ENCODE measurements at places on chromosomes 12 and 14.
A peak's percentile ranks its signal among the peaks of the same experiment; 100 is the strongest.

DNA sequence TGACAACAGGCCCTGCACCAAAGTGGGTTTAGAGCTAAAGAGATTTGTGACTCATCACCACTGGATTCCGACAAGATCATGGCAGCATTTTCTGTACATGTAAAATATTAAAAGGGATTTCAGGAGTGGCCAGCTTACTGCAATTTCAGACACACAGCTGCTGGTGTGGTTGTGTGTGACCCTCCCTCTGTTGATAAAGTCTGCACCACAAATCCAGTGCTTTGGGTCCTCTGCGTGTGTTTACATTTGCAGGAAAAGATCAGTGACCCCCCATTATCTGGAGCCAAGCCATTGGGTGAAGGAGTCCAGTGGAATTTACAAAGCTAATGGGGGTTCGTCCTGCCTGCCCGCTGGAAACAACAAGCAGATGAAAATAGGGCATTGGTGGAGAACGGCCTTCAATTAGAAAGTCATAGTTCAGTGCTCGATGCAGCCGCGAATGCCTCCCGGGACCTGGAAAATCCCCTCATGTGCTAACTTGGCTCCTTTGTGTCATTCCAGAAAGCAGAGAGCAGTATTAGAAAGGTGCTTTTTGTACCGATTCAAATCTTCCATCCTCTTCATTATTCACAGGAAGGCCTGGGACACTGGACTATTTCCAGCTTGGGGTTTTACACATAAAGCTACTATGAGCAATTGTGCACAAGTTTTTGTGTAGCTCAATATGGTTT lies 188.5 kb upstream of the TMEM132C start:
- no peak for DNase-seq

DNA sequence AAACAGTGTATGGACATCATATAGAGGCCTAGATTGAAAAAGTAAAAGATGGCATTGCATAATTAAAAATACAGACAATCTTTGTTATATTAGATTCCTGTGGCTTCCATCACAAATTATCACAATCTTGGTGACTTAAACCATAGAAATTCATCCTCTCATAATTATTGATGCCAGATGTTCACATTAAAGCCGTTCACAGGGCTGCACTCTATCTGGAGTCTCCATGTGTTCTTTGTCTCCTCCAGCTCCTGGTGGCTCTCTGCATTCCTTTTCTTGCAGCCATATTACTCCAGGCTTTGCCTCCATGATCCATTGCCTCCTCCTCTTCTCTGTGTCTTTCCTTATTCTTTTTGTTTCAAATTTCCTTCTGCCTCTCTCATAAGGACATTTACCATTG lies 875.7 kb upstream of the USP15 start:
- DNase-seq = no peak

DNA sequence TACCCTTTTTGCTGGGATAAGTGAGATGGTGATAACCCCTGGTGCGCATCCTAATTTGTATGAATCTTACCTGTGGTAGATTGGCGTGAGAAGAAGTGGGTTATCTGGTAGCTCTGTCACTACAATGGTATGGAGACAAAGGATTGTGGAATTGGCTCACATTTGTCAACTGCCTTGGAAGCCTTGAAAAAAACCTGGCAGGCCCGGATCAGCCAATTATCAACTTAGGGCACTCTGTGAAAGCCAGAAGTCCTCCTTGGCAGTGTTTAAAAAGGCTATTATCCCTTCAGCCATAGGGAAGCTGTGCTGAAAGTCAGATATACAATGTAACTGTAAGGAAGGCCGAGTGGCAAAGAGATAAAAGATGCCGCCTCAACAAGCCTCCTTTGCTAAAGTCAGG lies 56.5 kb downstream of the WASHC3 start:
- no peak for DNase-seq

- peak; percentile 55 for DNase-seq
Measured at GRCh38 chr14:77027538-77028383, 747 bp downstream of the IRF2BPL start.

- no peak for DNase-seq
Measured at GRCh38 chr12:61095111-61095510, 1165.1 kb upstream of the USP15 start.

DNA sequence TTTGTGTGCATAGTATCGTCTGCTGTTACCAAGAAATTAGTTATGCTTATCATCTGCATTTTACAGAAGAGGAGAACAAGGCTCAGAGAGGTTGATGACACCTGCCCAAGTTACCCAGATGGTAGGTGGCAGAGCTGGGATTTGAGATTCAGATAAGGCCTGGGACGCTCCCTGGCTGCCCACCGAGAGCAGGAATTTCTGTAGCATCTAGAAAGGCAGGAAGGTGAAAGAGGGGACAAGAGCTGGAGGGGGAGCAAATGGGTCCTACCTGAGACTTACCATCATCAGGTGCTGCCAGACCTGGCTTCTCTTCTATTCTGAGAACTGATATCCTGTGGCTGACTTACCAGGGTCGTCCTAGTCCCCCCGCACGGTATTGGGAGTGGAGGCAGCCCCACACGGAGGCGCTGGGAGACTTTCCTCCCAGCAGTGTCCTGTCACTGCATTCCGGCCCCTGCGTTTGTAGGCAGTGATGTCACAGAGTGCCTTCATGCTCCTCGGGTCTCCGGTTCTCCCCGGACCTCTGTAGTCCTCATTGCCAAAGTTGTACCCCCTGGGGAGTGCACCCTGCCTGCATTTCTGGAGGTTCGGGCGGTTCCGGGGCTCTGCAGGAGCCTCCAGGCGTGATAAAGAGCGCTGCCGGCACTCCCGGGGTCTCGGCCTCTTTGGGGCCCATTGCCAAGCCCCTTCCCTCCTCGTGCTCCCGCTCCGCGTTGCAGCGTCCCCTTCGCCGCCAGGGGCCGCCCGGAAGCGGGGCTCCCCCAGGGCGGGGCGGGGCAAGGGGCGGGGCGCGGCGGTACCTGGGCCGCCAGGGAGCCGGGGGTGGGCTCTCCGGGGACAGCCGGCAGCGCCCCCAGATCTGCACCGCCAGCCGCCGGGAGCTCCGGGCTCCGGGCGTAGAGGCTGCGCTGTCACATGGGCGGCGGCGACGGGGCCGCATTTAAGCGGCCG lies at the start of gene CABP1:
CABP1 (plus strand) TSS at position 856 of the 951 bp plus-strand sequence; CDS start at position 916, 60 bp downstream.
- DNase-seq = no peak

GRCh38 chr14:54333511-54333910 lies 63.3 kb upstream of the CDKN3 start:
- no peak for DNase-seq

GRCh38 chr14:35297706-35298105 lies 5.5 kb downstream of the PSMA6 start:
- no peak for DNase-seq

- no peak for DNase-seq
Measured at GRCh38 chr14:78746086-78746595, 576.0 kb downstream of the NRXN3 start.

GRCh38 chr12:9643266-9643660 lies 26.2 kb upstream of the CLEC2D start:
- DNase-seq = no peak

GRCh38 chr12:70180130-70180529 lies 63.1 kb upstream of the CNOT2 start:
- DNase-seq = no peak

GRCh38 chr14:72613231-72613974 lies 280.5 kb downstream of the DPF3 start:
- peak; percentile 5 for DNase-seq

DNA sequence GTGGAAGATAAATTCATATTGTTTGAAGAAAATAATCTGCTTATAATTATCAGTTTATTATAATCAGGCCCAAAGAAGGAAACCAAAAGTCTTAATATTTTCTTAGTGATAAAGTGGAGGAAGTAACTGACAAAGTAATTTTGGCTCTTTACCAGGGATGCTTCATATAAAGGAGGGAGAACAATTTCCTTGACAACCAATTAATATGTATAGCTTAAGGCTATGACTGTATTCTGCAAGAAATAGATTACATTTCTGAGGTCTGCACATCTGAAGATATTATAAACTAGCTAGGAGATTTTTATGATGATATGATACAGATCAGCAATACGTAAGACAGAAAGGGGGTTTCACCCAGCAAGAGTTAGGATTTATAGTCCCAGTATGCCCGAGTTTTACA lies 90.8 kb downstream of the BICD1 start:
- no peak for DNase-seq

DNA sequence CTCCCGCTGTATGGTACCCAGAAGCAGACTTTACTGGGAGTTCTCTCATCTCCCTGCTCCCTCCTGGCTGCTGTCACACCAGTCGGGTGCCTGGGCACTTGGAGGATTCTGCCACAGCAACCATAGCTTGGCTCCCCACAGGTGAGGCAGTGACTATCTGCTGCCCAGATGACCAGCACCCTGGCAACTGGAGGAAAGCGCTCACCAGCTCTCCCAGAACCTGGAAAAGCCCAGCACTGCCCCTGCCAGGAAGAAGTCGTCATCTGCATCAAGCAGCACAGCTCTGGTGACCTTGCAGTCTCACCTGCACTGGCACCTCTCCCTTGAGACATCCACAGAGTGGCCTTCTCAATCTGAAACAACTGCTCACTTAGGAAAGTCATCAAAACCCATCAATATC lies 31.9 kb upstream of the TC2N start:
- DNase-seq = no peak

GRCh38 chr12:94957006-94957405 lies 46.5 kb downstream of the NDUFA12 start:
- no peak for DNase-seq

DNA sequence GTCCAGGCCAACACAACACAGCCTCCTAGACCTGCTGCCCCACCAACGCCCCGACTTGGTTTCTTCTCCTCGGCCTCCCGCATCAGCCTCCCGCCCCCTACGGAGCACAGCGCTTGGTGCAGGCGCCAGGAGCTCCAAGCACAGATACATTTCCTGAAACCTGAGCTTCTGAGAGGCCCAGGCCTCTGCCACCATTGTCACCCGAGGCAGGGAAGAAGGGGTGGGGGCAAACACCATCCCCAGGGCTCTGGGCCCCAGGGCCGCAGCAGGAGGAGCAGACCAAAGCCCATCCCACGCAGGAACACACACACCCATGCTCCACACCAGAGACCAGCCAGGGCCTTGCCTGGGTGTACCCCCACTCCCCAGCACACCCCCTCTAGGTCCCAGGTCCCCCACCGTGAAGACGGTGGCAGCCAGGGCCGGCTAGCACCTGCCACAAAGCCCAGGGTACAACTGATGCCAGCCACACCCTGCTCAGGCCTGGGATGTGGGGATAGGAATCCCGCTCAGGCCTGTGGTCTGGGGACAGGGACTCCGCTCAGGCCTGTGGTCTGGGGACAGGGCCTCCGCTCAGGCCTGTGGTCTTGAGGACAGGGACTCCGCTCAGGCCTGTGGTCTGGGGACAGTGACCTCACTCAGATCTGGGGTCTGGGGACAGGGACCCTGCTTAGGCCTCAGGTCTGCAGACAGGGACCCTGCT lies 5.4 kb downstream of the JAG2 start:
- no peak for DNase-seq

DNA sequence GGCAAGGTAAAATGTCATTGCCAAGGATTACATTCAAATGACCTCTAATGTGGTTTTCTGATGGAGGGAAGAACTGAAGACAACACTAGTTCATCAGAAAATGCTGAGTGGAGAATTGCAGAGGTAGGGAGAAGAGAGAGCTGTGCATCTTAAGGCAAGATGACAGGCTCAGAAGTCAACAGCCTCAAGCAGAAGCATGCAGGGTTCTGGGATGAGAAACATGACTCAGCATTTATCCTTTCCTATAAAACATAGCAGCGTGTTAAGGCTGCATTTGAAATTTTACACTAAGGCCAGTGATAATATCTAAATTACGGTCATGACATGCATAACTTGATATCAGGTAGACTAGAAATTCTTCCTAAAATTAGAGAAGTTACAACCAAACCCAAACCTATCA lies 53.7 kb upstream of the DYRK2 start:
- DNase-seq = no peak

DNA sequence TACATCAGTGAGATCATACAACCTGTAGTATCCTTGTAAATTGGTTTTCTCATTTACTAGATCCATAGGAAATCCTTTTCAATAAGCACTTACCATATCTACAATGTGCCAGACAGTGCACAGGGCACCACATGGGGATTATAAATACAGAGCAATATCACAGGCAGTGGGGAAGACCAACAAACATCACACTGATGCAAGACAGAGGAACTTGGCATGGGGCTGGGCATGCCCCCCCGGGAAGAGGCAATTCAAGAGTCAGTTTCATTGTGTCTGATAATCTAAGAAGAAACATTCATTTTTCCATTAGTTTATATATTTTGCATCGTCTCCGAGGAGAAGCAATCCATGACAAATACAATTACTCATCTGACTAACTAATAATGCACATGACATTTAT lies 16.2 kb downstream of the NT5DC3 start:
- no peak for DNase-seq

- DNase-seq = no peak
Measured at GRCh38 chr12:78870539-78870938, 6.0 kb downstream of the SYT1 start.

- no peak for DNase-seq
Measured at GRCh38 chr14:34937442-34937841, 45.4 kb upstream of the SRP54 start.

DNA sequence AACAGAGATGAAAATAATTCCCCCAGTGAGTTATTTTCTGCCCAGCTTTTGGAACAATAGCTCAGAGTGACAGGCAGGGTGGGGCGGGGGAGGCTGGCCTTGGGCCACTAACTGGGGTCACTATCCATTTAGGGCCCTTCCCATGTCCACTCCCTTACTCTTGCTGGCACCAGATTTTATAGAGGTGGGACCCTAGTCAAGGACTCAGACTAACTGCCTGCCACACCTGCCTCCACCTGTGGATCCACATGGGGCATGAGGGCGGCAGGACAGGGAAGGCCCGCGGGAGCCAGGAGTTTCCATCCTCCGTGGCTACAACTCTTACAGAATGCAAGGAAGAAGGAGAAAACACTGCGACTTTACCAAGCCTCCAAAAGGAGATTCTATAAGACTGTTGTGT lies 10.1 kb downstream of the VDR start:
- DNase-seq = no peak

DNA sequence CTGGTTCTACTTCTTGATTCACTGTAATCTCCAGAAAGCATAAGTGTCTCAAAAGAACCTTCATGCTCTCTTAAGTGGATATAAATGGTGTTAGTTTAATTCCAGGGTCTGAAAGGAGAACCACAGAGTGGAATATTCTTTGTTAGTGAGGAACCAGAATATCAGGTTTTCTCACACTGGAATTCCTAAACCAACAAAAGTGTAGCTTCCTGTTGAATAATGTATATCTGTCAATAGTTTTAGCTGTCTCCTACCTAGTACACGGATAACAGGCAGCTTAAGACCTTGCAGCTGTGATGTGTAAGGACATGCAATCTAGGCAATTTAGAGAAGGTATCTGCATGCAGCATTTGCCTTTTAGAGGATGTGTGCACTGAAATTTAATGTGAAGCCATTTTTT lies 24.0 kb downstream of the LRIG3 start:
- DNase-seq = no peak

DNA sequence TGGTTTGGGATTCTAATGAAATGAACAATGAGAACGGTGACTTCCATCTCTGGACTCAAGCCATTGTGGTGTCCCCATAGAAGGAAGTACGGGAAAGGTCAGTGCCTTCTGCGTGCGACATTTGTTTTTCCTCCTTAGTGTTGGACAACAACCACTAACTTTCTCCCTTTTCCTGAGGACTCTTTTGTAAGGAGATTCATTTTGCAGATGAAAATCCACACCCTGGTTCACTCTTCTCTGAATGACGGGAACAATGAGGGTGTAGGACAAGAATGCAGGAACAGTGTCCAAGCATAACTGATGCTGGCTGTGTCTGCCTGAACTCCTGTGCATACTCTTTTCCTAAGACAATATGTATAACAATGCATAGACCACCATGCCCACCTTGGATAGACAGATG lies 176.4 kb downstream of the STXBP6 start:
- DNase-seq = no peak

Data from hematopoietic multipotent progenitor cell treated with erythropoietin and hydrocortisone succinate and interleukin-3 and kit ligand, for 8 days (in vitro differentiated cells).